SJSA1 (cell line): ENCODE measurements at places on chromosomes 7 and 10.

DNA sequence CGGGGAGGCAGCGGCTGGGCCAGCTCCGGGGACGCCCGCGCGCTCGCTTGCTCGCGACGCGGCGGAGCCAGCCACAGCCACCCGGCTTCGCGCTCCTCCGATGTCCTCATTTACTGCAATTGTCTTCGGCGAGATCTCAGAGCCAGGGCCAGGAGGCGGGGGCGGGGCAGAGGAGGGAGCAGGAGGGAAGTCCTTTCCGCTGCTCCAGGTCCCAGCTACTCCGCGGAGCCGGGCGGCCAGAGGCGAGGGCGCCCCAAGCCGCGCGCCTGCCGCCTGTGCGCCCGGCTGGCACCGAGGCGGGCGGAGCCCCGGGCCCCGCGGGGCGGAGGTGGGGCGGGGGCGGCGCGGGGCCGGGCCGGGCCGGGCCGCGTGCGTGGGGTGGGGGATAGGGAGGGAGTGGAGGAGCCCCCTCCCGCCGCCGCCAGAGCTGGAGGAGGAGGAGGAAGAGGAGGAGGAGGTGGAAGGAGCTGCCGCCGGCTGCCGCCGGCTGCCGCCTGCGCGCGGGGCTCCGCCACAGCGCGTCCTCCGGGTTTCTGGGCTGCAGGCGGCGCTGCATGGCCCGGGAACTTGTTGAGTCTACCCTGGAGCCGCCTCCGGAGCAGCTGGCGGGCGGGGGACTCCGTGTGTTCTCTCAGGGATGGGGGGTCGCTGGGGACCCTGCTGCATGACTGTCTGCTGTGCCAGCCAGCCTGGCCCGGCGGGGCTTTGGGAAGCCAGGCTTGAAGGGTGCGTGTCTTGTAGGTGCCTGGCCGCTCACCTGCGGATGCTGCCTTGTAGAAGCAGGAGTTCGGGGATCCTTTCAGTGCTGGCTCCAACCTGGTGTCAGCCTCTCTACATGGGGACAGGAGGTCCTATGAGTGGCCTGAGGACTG lies at the start of gene INSYN2A:
INSYN2A (minus strand) TSS at position 310 of the 872 bp plus-strand sequence. CDS start 20,196 bp downstream, outside the sequence.
- DNase-seq = no peak

DNA sequence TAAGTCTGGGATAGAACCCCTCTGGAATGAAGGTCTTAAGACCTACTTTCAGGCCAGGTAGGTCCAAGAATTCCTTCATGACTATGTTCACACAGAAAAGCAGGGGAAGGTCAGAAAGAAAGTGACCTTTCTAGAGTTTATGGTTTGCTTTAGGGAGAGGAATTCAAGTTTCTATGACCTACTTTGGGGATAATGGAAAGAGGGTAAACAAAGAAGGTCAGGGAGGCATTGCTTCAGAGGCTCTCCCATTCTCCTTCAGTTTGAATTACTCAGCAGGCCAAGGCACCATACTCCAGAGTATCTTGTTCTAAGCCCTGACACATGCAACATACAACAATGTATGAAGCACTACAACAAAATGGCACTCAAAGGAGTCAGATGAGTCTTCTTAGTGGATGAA lies 11.5 kb upstream of the MACC1 start:
- no peak for DNase-seq

DNA sequence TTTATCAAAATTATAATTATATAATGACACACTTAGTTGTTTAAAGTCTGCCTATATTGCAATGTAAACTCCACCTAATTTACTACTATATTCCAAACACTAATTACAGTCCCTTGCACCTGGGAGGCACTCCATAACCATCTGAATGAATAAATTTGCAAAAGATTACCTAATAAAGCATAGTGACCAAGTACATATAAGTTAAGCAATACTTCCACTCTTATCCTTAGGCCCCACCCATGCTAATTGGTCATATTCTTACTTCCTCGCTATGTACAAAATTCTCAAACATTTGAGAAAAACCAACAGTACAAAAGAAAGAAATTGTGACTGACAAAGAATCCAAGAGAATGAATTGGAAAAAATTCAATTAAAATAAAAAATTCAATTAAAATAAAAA lies 65.3 kb downstream of the ZFAND4 start:
- no peak for DNase-seq

DNA sequence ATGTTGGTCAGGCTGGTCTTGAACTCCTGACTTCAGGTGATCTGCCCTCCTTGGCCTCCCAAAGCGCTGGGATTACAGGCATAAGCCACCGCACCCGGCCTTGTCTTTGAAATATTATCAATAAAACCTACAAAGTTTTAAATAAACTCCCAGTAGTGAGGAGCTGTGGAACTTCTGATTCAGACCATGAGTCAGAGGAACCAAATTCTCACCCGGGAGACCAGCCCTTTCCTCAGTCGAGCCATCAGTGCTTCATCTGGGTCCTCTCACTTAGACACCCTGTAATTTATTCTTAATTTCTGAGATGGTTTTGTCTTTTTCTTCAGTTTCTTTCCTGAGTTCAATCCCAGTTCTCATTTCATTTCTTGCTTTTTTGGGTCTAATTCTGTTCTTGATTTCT lies 68.6 kb downstream of the DYNC2I1 start:
- DNase-seq = no peak

DNA sequence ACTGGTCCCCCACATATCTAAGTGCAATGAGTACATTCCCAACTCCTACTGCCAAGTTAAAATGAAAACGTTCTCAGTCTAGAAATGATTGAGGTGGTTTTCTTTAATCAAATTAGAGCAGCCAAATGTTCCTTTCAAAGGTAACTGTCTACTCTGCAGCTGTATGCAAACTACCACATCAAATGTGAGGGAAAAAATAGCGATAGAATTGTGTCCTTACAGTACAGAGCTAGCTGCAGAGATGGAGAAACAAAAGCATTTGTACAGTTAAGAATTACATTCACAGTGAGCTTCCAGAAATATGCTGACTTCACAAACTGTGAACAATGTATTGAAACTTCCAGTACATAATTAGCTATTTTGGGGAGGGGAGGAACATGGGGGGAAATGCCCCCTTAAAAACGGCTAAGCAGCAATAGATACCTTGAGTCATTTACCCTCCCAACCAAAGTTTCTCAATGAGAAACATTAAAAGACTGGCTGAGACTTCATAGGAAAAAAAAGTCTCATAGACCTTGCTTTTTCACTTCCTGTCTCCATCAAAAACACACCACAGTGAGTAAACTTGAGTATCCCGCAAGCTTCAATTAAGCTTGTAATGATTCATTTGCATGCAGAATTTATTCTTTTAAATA lies 22.9 kb downstream of the CDK6 start:
- DNase-seq = no peak

DNA sequence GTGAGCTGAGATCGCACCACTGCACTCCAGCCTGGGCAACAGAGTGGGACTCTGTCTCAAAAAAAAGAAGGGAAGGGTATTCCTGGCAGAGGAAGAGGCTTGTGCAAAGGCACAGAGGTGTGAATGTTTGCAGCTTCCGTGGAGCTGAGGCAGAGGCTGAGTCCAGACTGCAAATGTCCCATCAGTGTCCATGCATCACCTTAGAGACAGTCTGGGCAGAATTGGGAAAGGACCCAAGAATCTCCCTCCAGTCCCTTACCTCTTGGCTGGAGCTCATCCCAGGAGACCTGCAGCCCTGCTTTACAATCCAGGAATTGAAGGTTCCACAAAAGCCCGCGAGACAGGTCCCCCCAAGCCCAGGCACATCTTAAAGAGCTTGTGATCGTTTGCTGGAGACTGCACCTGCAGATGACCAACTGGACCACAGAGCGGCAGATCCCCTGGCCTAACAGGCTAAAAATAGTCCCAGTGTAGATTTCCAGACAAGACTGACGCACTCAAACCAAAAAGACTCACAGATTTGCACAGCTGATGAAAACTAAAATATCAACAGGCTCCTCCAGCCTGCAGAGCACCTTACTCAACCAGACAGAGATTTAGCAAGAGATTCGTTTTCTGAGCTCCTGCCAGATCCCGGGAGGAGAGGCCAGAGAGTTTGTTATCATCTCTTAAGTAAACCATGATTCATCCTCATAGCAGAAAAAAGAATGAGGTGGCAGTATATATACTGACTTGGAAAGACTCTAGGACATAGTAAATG lies 22.9 kb upstream of the NANOS1 start:
- peak; percentile 55 for DNase-seq

DNA sequence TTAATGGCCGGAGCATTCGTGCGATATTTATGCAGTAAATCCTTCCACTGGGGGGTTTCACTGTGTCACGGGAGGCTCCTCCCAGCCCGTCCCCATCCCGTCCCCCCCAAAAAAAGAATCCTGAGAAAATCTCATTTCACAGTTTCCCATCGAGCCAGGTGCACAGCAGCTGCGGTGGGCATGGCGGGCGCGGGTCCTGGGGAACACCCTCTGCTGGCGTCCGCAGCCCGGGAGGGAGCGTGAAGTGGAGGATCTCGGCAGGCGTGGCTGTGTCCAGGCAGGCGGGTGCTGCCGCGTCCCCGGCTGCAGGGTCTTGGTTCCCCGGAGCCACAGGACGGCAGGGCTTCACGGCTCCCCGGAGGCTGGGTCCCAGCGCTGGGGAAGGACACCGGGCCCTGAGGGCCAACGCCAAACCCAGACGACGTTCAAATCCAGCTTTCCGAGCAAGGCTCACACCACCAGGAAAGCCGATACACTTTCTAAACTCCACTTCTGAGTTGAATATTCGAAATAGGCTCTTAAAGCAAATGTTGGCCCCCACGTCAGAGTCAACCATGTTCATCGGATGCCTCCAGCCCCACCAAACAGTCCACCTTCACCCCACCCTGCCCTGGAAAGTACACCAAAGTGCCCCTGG lies 55.7 kb downstream of the PDGFA start:
- DNase-seq = no peak

DNA sequence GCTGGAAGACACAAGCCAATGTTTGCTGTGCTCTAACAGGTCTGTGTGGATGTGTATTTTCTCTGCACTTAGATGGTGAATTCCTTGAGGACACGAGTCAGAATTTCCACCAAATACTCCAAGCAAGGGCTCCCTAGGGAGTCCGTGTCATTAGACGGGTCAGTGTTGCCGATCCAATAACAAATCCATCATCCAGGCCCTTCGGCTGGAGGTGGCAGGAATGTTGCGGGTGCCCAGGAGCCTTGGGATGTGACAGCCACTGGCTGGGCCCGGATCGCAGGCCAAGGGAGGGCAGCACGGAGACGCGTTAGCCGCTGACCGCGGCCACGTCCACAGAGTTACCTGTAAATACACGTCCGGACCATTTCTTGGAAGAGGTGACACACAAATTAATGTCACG lies 186.8 kb downstream of the WDR37 start:
- DNase-seq = no peak

DNA sequence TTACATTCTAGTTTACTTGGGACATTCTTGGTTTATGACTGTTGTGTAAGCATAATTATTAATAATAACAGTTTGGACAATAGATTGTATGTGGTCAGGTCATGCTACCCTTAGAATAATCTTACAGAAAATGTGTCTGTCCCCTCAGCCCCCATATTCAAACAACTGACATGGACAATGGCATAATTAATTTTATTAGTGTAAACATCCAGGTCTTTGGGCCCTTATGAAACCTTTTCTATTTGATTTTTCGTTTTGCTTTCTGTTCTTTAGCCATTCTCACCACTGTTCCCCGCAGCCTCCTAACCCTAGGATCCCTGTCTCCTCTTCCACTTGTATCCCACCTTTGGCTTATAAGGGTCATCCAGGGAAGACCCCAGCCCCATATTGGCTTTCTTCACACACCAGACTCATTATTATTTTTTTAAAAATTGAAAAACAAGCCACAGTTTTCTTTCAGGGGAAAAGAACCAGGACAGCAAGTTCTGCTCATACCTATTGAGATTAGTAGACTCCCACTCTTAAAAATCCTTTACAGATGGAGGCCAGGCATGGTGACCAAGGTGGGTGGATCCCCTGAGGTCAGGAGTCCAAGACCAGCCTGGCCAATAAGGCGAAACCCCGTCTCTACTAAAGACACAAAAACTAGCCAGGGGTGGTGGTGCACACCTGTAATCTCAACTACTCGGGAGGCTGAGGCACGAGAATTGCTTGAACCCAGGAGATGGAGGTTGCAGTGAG lies 11.5 kb downstream of the VIM start:
- DNase-seq = no peak

- peak; percentile 75 for DNase-seq
Observed at GRCh38 chr7:128863433-128863989, 855 bp downstream of the ATP6V1F start.

DNA sequence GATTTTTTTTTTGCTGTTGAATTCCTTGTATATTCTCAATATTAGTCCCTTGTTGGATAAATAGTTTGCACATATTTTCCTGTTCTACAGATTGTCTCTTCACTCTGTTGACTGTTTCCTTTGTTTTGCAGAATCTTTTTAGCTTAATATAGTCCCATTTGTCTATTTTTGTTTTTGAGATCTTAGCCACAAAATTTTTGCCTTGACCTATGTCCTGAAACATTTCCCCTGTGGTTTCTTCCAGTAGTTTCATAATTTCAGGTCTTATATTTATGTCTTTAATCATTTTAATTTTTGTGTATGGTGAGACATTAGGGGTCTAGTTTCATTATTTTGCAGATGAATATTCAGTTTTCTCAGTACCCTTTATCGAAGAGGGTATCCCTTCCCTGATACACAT lies 92.7 kb downstream of the LANCL2 start:
- DNase-seq = no peak

GRCh38 chr7:122311734-122312450 lies 7.3 kb upstream of the FEZF1 start:
- no peak for DNase-seq

- no peak for DNase-seq
Observed at GRCh38 chr10:29191674-29192073, 97.2 kb upstream of the LYZL1 start.

GRCh38 chr10:128296253-128297007 lies 170.2 kb upstream of the MKI67 start:
- DNase-seq = no peak

DNA sequence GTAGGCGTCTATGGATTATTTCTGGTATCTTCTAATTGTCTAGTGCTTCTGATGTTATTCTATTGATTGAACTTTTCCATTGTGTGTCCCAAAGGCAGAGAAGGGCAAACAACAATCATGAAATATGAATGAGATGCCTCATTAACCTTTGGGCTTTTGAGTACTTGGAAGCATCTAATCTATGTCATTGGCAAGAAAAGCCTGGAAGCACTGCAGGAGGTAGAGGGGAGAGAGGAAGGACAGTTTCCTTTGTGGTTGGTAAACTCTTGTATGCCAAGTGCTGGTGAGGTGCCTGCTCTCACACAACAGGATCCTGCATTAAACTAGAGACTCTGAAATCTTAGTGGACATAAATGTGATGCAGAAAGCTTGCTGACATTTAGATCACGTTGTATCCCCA lies 155.2 kb upstream of the TPK1 start:
- no peak for DNase-seq

- no peak for DNase-seq
Observed at GRCh38 chr10:117138838-117139580, 939 bp upstream of the VAX1 start.
